ENCODE measurements at places on chromosomes 7 and 10. TPM values are rescaled to one million over a fixed set of nuclear protein-coding genes. Genes with fewer than 3 reads are reported as not detected.

GRCh38 chr10:15146366-15146765, 22.1 kb downstream of the NMT2 start:
- peaks cover 30% of the 10 kb centered on the region for H3K4me1 ChIP-seq
- H3K27ac ChIP-seq, result no peak overlapping the region
- no peak overlapping the region for H3K4me3 ChIP-seq

DNA sequence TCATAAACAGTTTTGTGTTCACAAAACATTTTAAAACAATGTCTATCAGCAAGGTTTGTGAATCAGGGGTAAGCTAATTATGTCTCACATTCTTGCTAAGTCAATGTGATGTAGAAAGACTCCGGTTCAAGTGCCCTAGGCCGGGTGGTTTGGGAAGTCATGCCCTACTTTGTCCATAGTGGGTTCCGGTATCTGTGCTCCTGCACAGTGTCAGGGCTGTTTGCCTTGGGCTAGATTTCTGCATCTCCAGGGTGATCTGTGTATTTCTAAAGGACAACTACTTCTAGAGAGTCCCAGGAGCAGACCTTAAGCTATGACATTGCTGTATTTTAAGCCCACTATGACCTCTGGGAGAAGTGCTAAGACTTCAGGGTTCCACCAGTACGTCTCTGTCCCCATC, 504.1 kb downstream of the PLXNA4 start:
- no peaks in the 10 kb centered on the region for H3K36me3 ChIP-seq
- peaks cover 4% of the 10 kb centered on the region for H3K27me3 ChIP-seq
- H3K27ac ChIP-seq, result no peak overlapping the region
- peaks cover 28% of the 10 kb centered on the region for H3K4me1 ChIP-seq
- no peak for DNase-seq
- no peak overlapping the region for H3K4me3 ChIP-seq

DNA sequence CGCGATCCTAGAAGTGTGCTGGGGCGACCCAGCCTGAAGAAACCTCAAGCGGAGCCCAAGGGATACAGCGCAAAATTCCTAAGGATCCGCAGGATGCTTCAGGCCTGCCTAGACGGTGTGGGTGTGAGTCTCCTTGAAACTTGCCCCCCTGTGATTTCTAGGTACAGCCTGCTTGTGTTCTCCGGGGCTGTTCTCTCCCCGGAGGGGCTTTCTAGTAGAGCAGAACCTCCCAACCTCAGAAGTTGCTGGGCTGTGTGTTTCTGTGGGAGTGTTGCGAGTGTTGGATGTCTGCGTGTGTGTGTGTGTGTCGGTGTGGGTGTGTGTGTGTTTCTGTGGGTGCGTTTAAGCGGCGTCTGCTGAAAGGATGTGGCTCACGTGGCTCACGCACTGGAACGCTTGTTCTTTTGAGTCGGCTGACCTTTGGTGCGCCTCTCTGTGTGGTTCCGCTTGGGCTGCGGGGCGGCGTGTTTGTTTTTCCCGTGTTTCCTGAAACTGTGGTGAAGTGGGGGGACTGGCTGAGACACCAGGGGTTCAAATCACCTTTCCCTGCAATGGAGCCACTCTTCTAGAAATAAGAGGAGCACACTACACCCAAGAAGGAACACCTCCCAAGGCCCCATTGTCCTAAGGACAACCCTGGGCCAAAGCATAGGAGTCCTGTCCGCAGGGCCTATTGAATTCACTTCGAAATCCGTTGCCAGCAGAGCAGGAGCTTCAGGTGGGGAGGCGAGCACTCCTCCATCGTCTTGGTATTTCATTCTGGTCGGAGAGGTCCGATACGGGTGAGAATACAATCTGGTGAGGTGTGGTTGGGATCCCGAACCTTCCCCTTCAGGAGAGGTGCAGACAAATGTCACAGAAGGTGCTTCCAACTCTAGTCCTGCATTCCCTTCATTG, 25.1 kb upstream of the ZNF273 start:
- peak overlapping the region; percentile 61 for H3K4me3 ChIP-seq
- peaks cover 22% of the 10 kb centered on the region for H3K4me1 ChIP-seq
- no peaks in the 10 kb centered on the region for H3K36me3 ChIP-seq
- no peak for DNase-seq
- peaks cover 36% of the 10 kb centered on the region for H3K27me3 ChIP-seq
- no peak overlapping the region for H3K27ac ChIP-seq

- no peaks in the 10 kb centered on the region for H3K4me1 ChIP-seq
- no peaks in the 10 kb centered on the region for H3K36me3 ChIP-seq
- H3K27ac ChIP-seq, result no peak overlapping the region
- H3K27me3 ChIP-seq, result no peaks in the 10 kb centered on the region
- no peak for DNase-seq
- no peak overlapping the region for H3K4me3 ChIP-seq
Measured at GRCh38 chr7:34756691-34757090, 98.7 kb downstream of the NPSR1 start.

GRCh38 chr10:4683838-4684237, 142.2 kb upstream of the AKR1E2 start:
- no peak overlapping the region for H3K27ac ChIP-seq
- DNase-seq, result no peak
- no peak overlapping the region for H3K4me3 ChIP-seq

DNA sequence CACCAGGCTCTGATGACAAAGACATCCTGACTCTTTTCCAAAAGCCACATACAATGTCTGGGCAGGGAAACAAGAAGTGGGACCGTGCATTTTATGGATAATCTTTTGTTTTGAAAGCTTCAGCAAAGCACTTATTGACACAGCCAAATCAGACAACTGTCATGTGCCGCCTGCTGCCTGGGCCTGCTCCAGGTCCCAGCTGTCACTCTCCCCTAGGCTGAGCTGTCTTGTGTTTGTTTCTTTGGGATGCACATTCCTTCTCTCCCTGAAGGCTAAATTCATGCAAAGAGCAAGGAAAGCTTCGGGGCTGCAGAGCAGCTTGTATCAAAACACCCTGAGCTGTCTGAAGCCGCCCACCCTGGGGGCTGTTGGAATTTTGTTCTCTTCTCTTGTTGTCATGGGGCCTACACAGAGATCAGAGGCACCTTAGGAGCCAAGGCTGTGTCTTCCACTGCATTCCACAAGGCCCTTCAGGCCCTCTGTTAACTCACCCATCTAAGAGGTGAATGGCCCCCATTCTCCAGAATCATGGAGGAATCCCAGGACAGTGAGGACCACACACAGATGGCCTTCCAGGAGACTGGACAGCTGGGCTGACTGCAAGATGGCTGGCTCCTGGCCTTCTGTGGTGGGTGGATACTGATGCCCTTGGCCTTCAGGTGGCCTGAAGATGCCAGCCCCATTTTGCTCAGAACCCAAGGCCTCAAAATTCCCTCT, 17.8 kb upstream of the SLC18A2 start:
- DNase-seq, result no peak
- H3K36me3 ChIP-seq, result no peaks in the 10 kb centered on the region
- H3K27ac ChIP-seq, result no peak overlapping the region
- H3K27me3 ChIP-seq, result peaks cover 93% of the 10 kb centered on the region
- H3K4me3 ChIP-seq, result no peak overlapping the region
- no peaks in the 10 kb centered on the region for H3K4me1 ChIP-seq

- H3K4me1 ChIP-seq, result peaks cover 35% of the 10 kb centered on the region
- no peaks in the 10 kb centered on the region for H3K27me3 ChIP-seq
- no peak overlapping the region for H3K4me3 ChIP-seq
- peak overlapping the region; percentile 74 for H3K27ac ChIP-seq
- DNase-seq, result no peak
- no peaks in the 10 kb centered on the region for H3K36me3 ChIP-seq
Measured at GRCh38 chr7:135772639-135773222, 24.1 kb upstream of the FAM180A start.

DNA sequence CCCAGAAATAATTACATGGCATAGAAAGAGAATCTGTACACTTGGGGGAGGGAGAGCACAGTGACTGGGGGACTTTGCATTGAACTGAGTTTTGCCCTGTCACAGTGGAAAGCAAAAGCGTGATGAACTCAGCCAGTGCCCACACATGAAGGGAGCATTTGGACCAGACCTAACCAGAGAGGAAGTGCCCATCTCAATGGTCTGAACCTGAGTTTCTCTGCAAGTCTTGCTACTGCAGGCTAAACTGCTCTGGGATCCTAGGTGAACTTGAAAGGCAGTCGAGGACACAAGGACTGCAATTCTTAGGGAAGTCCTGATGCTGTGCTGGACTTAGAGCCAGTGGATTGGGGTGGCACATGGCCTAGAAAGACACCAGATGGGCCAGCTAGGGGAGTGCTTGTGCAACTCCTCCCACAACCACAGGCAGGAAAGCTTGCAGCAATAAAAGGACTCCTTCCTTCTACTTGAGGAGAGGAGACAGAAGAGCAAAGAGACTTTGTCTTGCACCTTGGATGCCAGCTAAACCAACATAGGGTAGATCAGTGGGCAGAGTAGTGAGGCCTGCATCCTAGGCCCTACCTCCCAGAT, 259.0 kb downstream of the GRM8 start:
- DNase-seq, result no peak
- H3K4me3 ChIP-seq, result no peak overlapping the region
- no peaks in the 10 kb centered on the region for H3K36me3 ChIP-seq
- H3K4me1 ChIP-seq, result no peaks in the 10 kb centered on the region

GRCh38 chr10:114565066-114565465, 93.0 kb downstream of the ABLIM1 start:
- peaks cover 59% of the 10 kb centered on the region for H3K36me3 ChIP-seq
- no peak overlapping the region for H3K4me3 ChIP-seq

GRCh38 chr7:149027055-149027454, 1.2 kb downstream of the PDIA4 start:
- DNase-seq, result no peak
- H3K27me3 ChIP-seq, result no peaks in the 10 kb centered on the region
- peak overlapping the region; percentile 94 for H3K27ac ChIP-seq

GRCh38 chr7:96308253-96308949, 13.5 kb downstream of the SLC25A13 start:
- peaks cover 83% of the 10 kb centered on the region for H3K4me1 ChIP-seq
- no peak overlapping the region for H3K4me3 ChIP-seq
- H3K27ac ChIP-seq, result peak overlapping the region; percentile 75

DNA sequence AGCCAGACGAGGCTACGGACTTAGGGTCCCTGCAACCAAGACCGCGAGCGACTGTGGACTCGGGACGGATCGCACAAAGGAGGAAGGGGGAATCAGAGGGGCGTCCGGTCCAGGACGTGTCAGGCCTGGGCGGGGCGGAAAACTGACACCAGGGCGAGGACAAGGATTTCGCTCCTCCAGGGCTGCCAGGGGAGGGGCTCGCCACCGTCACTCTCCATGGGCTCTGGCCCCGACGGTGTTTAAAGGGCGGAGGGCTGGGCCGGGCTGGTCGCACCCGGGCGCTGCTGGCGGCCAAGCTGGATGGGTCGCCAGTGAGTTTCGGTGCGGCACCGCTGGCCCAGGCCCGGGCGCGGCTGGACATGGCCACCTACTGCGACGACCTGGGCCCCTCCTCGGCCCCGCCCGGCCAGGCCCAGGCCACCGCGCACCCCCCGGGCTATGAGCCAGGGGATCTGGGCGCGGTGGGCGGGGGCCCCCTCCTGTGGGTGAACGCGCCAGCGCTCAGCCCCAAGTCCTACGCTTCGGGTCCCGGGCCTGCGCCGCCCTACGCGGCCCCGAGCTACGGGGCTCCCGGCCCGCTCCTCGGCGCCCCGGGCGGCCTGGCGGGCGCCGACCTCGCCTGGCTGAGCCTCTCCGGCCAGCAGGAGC, at the start of gene FOXI2:
Gene FOXI2, plus strand, starts transcription at position 271 of the 648 bp plus-strand sequence. Its CDS starts 89 bp downstream, at position 360.
- no peaks in the 10 kb centered on the region for H3K36me3 ChIP-seq
- peak within 1 kb of the TSS; percentile 42 for H3K27ac ChIP-seq
- H3K4me3 ChIP-seq, result peak within 1 kb of the TSS; percentile 54
- DNase-seq, result no peak
- H3K4me1 ChIP-seq, result peaks cover 32% of the 10 kb centered on the region
- H3K27me3 ChIP-seq, result peaks cover 94% of the 10 kb centered on the region

The MYH16 gene
- not detected for total RNA-seq

GRCh38 chr10:4902571-4903011, 60.6 kb upstream of the AKR1C1 start:
- peak overlapping the region; percentile 83 for H3K27ac ChIP-seq
- peak overlapping the region; percentile 40 for H3K4me3 ChIP-seq
- peaks cover 27% of the 10 kb centered on the region for H3K4me1 ChIP-seq
- DNase-seq, result no peak

- DNase-seq, result no peak
- peaks cover 54% of the 10 kb centered on the region for H3K36me3 ChIP-seq
- H3K27me3 ChIP-seq, result no peaks in the 10 kb centered on the region
- no peak overlapping the region for H3K27ac ChIP-seq
- peaks cover 16% of the 10 kb centered on the region for H3K4me1 ChIP-seq
Measured at GRCh38 chr10:13728898-13729535, 142.3 kb downstream of the PRPF18 start.

DNA sequence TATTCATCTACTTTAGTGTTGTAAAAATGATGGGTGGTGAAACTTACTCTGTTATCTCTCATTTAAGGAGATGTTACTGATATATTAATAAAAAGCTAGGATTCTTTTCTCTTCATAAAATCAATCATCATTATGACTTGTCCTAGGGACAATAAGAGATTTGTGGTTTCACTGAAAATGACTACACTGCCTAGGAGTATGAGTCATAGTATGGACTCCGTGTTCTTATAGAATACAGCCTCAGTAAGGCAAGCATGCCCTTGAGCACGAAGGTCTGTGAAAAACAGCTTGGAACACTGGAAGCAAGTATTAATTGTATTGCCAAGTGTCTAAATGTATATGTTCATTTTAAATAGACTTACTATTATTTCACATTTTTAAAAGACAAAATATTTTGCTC, 749.2 kb upstream of the PCDH15 start:
- H3K27ac ChIP-seq, result no peak overlapping the region
- no peak overlapping the region for H3K4me3 ChIP-seq
- H3K36me3 ChIP-seq, result no peaks in the 10 kb centered on the region
- no peak for DNase-seq
- no peaks in the 10 kb centered on the region for H3K27me3 ChIP-seq
- H3K4me1 ChIP-seq, result no peaks in the 10 kb centered on the region

GRCh38 chr7:33463131-33463530, 333.8 kb downstream of the BBS9 start:
- H3K27me3 ChIP-seq, result no peaks in the 10 kb centered on the region
- no peak for DNase-seq
- H3K27ac ChIP-seq, result no peak overlapping the region
- no peak overlapping the region for H3K4me3 ChIP-seq

GRCh38 chr7:144854839-144855424, 19.1 kb upstream of the TPK1 start:
- no peak for DNase-seq
- no peaks in the 10 kb centered on the region for H3K27me3 ChIP-seq
- H3K27ac ChIP-seq, result no peak overlapping the region
- H3K4me3 ChIP-seq, result no peak overlapping the region
- H3K4me1 ChIP-seq, result no peaks in the 10 kb centered on the region

The MMD2 gene
- total RNA-seq, result not detected

GRCh38 chr7:2044883-2045471, 187.8 kb downstream of the MAD1L1 start:
- no peak overlapping the region for H3K27ac ChIP-seq
- DNase-seq, result peak; percentile 5
- H3K4me1 ChIP-seq, result no peaks in the 10 kb centered on the region
- H3K27me3 ChIP-seq, result no peaks in the 10 kb centered on the region

The ERVW-1 gene
- total RNA-seq, result not detected

DNA sequence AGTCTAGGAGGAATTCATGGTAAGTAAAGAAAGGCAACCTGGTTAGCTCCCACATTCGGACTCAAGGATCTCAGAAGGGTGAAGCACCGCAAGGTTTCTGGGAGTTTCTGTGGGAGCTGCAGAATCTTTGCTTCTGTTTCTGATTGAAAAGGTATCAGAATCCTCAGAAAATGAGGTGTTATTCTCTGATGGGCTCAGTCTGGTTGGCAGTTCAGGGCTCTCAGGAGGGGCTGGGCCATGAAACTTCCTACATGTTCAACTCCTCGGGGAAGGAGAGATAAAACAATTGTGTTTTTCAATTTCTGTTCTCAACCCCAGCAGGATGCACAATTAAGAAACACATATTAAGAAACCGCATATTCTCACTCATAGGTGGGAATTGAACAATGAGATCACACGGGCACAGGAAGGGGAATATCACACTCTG, 9.1 kb downstream of the OR2A7 start:
- H3K4me1 ChIP-seq, result no peaks in the 10 kb centered on the region
- no peak for DNase-seq
- H3K27me3 ChIP-seq, result no peaks in the 10 kb centered on the region
- no peaks in the 10 kb centered on the region for H3K36me3 ChIP-seq
